Urinary bladder (tissue), 4 donors: ENCODE measurements at places on chromosomes 3 and 15.

DNA sequence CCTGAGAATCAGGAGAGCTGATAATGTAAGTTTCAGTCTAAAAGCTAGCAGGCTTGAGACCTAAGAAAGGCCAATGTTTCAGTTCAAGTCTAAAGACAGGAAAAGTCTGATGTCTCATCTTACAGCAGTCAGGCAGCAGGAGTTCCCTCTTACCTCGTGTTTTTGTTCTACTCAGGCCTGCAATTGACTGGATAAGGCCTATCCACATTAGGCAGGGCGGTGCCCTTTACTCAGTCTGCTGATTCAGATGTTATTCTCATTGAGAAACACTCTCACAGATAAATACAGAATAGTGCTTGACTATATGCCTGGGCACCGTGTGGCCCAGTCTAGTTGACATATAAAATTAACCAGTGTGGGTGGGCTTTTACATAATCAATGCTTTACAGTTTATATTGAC lies 122.4 kb downstream of the NR1D2 start:
- no peak for DNase-seq

DNA sequence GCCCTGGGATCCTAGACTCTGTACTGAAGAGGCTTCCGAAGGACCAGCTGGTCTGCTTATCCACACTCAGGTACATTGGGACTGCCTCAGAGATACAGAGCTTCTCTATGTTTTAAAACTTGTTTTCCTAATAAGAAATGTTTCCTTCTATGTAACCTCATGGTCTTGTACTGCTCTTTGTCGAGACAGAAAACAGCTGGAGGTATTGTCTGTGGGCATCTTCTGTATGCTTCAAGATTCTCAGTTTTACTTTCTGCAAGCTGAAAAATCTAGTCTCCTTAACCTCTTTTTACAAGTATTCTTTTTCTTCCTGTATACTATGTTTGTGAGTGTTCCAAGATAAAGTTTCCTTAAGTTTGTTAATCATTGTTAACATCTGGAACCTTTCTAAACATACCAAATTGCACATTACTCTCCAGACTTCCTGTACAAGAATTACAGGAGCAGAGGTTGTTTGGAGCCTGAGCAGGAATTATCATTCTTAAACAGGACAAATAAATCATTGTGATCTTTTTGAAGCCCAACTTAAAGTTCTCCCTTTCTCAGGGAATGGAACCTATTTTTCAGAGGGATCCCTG lies 358.3 kb upstream of the CFAP20DC start:
- no peak for DNase-seq

GRCh38 chr15:25730918-25731317 lies 132.2 kb downstream of the ATP10A start:
- DNase-seq: no peak

GRCh38 chr3:99647081-99647480 lies 8.7 kb downstream of the COL8A1 start:
- no peak for DNase-seq

DNA sequence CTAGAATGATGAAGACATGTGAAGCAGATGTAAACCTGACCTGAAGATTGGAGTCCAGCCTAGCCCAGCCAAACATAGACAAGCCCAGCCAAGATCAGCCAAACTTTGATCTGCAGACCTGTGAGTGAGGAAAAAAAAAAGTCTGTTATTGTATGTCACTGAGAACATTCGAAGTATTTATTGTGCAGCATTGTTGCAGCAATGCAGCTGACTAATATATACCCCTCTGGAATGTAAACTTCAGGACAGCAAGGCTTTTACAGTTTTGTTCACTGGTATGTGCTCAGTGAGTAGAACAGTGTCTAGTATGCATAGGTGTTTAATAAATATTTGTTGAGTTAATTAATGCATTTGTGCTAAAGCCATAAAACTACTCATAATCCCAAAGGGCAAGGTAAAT lies 23.4 kb downstream of the TMEM202 start:
- DNase-seq: no peak

- no peak for DNase-seq
Measured at GRCh38 chr3:137348936-137349335, 391.2 kb downstream of the IL20RB start.

DNA sequence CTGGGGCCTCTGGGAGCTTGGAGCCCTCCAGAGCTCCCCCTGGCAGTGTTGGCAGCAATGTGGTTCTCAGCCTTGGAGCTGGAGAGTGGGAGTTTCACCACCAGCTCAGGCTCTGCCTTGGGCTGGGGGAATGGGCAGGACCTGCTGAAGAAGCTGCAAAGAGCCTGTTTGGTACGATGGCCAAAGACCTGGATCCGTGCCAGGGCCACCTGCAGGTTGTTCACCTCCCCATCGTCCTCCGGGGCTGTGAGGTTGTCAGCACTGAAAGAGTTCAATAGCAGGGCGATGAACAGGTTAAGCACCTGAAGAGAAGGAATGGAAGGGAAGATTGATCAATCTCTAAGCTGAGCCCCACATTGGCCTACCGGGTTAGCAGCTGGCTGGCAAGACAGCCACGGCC lies 77.3 kb upstream of the SCN5A start:
- DNase-seq: no peak

DNA sequence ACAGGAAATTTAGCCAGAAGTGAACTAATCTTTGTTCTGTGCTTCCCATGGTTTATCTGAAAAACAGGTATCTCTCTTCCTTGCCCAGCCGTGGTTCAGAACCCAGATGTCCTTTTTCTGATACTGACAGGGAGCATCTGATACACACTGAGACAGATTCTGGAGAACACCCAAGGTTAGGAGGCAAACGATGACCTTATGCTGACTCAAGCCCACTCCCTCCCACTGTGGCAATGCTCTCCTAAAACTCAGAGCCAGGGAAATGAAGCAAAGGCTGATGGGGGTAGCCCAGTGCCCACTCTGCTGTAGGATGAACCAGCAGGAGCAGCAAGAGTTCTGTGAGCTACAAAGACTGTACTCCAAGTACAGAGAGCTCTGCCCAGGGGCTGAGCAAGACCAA lies 225.1 kb downstream of the NTRK3 start:
- DNase-seq: no peak

DNA sequence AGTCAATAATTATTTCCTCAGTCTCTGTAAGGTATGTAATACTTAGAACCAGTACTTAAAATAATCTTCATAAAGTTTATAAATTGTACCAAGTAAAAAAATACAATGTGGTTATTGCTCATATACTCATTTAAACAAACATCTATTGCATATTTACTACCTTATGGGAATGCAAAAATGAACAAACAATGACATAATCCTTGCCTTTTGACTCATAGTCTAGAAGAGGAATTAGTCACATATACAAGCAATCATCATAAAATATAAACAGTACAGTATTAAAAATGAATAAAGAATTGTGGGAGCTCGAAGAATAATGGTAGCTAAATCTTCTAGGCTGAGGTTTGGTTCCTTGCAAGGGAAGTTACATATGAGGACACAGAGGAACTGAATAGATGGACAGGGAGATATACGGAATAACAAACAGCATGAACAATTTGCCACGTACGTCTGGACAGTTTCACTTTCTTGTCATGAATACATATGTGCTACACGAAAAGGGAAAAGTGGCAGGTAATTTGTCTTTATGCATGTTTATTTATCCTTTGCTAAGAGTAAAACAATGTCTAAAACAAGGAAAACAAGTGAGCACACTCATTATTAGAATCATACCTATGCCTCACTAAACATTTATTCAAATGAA lies 17.2 kb downstream of the IMPG2 start:
- DNase-seq: no peak

DNA sequence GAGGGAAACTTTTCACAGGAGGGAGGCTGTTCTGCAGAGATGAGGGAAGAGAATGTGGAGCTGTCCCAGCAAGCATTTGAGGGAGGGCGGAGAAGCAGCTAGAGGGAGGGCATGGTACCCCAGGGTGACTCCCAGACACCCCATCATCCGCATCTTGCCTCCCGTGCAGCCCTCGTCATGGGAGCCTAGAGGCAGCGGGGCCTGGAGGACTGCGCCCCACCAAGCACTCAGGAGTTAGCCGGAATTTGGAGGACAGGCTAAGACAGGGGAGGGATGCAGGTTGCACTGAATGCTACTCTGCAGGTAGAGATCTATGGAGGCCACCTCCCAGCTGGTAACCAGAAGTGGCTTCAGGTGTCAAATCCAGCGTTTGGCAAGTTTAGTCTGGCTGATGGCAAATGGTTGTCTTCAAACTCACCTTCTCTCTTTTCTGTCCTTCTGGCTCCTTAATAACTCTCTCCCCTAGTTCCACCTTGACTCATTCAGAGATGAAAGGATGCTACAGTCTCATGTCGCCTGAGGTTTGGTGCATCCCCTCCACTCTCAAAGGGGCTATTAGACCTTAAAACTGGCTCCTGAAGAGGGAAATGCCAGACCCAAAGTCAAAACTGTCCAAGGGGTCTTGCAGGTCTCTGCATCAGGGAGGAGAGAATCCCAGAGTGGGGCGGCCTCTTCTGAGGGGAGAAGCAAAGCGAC lies 155.9 kb upstream of the TLE3 start:
- no peak for DNase-seq

GRCh38 chr3:170999737-171000242 lies 26.7 kb downstream of the SLC2A2 start:
- DNase-seq: no peak

DNA sequence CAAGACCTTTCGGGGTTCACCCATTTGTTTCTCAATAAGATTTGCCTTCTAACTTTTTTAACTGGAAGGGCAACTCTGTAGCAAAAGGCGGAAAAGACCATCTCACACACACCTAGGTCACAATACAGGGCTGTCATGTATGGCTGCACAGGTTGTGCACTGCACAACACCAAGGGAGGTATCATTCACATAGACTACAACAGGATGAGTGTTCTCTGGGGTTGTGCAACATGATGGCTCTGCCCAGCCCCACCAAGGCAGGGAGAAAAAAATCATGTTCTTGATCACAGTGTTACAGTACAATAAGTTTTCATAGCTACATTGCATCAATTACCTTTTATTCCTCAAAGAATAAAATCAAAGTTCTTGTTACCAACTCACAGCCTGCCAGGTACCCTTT lies 52.8 kb downstream of the ANXA2 start:
- no peak for DNase-seq

DNA sequence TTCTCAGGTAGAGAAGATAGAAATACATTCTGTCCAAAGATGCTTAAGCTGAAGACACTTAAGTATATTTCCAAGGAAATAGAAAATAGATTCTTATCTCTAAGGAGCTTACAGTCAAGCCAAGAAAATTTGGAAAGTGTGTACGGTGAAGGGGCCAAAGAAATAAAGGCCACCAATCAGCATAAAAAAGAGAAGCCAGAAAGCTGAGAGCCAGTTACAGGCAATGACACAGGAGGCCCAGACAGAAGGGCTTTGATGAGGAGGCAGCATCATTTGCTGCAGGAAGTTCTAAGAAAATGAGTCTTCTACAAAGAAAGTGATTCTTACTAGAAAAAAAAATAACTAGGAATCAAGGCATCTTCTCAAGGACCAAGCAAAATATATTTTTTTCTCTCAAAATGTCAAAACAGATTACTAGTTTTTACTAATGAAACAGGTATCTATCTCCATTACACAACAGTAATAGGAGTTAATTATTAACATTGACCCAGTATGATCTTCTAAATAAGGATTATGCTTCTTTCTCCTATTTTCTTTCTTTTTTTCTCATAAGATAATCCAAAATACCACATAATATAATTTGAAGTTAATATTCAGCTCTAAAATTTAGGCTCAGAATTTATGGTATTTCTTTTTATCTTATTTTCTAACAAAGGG lies 82.1 kb upstream of the PHLDB2 start:
- DNase-seq: no peak

- no peak for DNase-seq
Measured at GRCh38 chr15:101198800-101199199, 53.0 kb downstream of the CHSY1 start.

GRCh38 chr3:69541711-69542088 lies 155.8 kb upstream of the FRMD4B start:
- no peak for DNase-seq

- no peak for DNase-seq
Measured at GRCh38 chr3:194161131-194162045, 25.4 kb downstream of the HES1 start.

DNA sequence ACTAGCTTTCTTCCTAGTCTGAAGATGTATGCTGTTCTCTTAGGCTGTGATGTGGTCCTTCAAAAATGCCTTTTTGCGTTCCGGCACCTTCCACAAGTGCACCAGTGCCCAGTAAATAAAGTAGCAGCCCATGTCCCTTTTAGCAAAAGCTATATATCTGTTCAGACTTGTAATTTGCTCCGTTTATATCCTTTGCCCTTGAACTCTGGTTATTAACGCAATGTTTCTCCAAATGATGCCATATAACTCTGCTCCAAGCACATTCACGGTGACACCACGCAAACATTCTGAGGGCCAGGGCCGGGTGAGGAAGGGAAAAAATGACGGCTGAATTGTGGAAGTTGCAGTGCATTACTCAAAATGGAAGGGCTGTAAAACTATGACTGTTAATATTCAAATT lies 1001.1 kb upstream of the NR2F2 start:
- no peak for DNase-seq

DNA sequence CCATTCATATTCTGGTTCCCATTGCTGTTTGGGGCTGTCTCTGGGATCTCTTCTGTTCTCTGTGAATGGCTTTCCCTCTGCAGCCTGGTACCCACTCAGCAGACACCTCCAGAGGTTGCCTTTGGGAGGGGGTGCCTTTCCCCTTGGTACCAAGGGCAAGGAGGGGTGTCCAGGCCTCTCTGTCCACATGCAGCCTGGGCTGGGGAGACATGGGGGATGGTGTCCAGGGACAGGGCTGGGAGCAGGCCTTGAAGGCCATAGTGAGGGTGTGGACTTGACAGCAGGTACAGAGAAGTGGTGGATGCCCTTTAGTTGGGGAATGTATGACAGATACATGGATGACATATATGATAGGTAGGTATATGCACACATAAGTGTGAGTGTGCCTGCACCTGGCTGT lies 83.7 kb downstream of the PLXNA1 start:
- no peak for DNase-seq

- no peak for DNase-seq
Measured at GRCh38 chr15:56672721-56673120, 60.6 kb downstream of the ZNF280D start.

DNA sequence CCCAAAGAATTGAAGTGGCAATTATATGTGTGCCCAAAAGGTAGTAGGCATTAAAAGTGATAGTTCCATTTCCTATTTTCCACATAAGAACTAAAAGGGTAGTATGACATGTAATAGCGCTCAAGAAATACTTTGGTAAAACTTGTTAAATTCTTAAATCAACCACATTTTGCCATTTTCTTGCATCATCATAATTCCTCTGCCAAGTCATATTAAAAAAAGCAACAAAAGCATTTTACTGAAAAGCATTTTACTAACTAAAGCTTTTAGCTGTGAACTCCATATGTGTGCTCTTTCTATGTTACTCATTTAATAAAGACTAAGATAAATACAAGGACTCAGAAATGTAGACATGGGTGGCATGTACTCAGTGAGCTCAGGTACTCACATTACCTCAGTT lies 70.1 kb downstream of the GPR160 start:
- no peak for DNase-seq

- DNase-seq: no peak
Measured at GRCh38 chr15:92812271-92812670, 87.9 kb upstream of the CHD2 start.

DNA sequence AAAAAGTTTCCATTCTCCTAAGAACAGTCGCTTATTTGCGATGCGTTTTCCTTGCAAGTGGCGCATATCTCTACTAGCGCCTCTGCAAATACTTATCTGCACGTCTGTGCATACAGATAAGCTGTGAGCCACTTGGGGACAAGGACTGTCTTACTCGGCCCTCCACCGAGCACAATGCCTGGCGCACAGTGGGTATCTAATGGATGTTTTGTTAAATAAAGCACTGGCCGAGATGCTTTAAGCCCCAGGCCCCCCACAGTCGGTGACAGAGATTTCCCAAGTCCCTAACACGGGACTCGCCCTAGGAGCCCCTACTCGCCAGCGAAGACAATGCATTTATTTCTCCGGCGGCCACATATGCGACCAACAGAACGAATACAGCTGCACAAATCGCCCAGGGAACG lies 503 bp downstream of the HLTF start:
- no peak for DNase-seq
